ENCODE measurements at places on chromosomes 6 and 20. TPM values are rescaled to one million over a fixed set of nuclear protein-coding genes. Genes with fewer than 3 reads are reported as not detected.

DNA sequence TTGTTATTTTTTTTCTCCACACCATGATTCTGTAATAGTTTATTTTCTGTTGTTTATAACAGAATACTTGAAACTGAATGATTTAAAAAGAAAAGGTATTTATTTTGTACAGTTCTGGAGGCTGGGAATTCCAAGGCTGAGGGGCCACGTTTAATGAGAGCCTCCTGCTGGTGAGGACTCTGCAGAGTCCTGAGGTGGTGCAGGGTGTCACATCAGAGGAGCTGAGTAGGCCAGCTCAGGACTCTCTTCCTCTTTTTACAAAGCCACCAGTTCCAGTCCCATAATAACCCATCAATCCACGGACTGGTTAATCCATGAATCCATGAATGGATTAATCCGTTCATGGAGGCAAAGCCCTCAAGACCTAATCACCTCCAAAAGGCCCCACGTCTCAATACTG lies 71.6 kb downstream of the TFAP2A start:
- H3K4me1 ChIP-seq, result no peaks in the 10 kb centered on the region
- DNase-seq, result no peak
- peaks cover 29% of the 10 kb centered on the region for H3K27me3 ChIP-seq
- H3K27ac ChIP-seq, result no peak overlapping the region
- H3K4me3 ChIP-seq, result no peak overlapping the region

GRCh38 chr6:13695252-13695651 lies 16.4 kb downstream of the RANBP9 start:
- DNase-seq, result no peak
- H3K27ac ChIP-seq, result no peak overlapping the region
- no peaks in the 10 kb centered on the region for H3K27me3 ChIP-seq

DNA sequence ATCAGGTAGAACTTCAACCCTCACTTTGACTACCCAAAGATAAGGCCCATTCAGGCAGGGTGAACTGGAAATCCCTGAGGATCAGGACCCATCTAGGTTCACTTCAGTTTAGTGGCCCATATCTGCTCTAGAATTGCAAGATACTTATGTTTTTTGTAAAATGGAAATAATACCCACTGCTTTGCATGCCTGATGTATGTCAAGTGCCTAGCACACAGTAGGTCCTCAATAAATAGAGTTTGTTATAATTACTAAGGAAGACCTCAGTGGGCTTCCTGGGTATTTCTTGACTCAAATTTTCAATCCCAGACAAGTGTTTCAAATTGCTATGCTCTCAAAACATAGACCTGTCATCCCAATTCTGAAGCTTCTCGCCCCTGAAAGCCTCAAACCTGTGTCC lies 32.5 kb downstream of the PIGU start:
- peaks cover 28% of the 10 kb centered on the region for H3K36me3 ChIP-seq
- no peak overlapping the region for H3K27ac ChIP-seq
- no peak overlapping the region for H3K4me3 ChIP-seq

- H3K27me3 ChIP-seq, result no peaks in the 10 kb centered on the region
- no peaks in the 10 kb centered on the region for H3K4me1 ChIP-seq
- no peak overlapping the region for H3K4me3 ChIP-seq
Measured at GRCh38 chr6:46299253-46299652, 128.5 kb upstream of the ENPP5 start.

DNA sequence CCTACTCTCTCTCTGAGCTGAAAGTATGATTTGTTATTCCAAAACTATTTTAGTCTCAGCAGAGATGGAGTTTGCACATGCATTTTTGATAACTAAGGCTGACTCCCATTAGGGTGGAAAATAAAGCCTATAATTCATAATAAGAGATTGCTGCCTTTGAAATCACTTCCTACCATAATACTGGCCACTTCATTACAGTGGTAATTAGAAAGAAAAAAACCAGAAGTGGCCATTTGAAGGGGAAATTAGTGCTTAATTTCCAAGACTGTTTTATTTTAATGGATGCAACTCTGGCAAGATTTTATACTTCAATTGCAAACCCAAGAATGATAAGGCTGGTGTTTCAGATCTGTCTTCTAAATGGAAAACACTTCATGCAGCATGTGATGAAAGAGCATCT lies 43.4 kb downstream of the SLC35B3 start:
- H3K4me1 ChIP-seq, result no peaks in the 10 kb centered on the region
- no peak for DNase-seq
- no peak overlapping the region for H3K27ac ChIP-seq

PCNA gene
- total RNA-seq, result 20.1 TPM

Measured in heart right ventricle (tissue), 16 donors.